Fibroblast of skin of right biceps (primary cell): ENCODE measurements at places on chromosomes 5 and 9.

DNA sequence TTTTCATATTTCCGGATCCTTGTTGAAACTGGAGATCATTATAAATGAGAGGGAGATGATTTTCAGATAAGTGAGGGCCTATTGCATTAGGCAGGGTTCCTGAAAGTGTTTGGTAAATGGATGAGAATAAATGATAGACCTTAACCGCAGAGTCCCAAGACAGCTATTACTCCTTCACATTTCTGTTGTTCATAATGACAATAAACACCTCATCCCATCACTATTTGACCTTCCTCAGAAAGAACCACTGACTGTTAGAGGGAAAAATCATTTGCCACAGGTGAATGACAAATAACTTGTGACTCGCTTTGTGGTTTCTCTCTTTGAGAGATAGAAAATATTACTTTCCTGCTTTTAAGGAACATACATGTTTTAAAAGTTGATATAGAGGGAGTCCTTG, 47.3 kb upstream of the TRMT10B start:
- DNase-seq: peak; percentile 73

- DNase-seq: no peak
Measured at GRCh38 chr9:6925836-6926235, 168.1 kb downstream of the KDM4C start.

DNA sequence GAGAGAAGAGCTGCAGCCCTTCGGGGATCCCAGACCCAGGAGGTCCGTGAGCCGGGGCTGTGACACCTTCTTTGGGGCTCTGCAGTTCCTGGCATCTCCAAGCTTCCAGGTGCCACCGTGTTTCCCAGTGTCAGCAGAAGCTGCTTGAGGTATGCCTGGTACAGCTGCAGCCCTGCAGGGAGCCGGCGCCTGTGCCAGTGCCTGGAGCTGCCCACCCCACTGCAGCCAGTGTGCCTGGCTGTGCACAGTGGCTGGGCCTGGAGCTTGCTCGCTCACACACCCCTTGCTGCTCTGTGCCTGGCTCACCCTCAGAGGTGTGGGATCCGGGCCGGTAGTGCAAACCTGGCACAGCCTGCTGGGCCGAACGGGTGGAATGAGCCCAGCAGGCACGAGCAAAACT, 65.5 kb downstream of the NACC2 start:
- DNase-seq: no peak

GRCh38 chr9:115653171-115653606, 500.4 kb upstream of the PAPPA start:
- peak; percentile 71 for DNase-seq

DNA sequence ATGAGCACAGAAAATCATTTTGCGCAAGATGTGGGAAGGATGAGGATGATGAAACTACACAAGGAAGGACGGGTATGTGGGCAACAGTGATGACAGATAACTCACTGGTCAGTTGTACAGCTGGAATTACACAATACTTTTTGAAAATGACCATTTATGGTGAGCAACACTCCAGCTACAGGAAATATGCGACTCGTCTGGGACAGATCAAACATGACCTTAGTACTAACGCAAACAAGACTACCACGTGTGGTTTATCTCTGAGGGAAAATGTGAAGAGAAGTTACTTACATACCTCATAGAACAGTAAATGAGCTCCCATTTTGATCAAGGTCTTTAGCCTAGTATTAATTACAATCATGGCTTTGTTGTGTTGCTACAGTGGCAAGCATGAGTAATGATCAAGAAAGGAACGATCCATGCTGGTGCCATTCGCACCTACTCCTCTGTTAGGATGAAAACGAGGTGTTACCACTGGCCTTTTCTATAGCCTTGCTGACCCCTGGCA, 456.9 kb downstream of the BNC2 start:
- DNase-seq: peak; percentile 88

DNA sequence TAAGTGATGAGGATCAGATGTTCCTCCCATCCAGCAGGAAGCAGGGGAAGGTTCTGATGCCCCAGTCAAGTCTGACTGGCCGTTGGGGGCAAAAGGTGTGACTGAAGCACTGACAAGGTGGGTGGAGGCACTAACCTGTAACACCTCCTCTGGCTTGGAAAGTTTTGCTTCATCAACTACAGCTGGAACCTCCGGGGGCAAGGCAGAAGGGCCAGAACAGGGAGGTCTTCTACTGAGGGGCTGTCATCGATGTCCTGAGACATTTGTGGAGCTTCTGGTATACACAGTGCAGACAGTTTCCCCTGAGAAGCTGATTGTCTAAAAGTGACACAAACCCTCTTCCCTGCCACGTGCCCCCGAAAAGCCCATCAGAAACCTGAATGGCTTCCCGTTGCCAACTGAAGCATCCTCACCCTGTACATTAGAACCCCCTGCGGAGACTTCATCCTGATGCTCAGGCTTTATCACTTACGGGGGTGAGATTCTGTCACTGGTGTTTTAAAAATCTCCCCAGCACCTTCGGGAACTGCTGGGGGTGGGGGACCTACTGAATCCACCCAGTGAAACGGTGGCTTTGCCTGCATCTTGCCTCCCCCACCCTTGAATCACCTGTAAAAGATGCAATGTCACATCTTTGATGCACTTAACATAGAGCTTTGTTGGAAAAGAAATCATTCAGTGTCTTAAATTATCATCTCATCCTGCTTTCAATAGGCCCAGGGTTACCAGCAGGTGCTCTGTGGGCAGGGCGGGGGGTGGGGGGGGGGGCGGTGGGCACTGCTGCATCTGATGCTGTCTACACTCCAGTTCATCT, 24.6 kb downstream of the TRAF1 start:
- no peak for DNase-seq

- peak; percentile 16 for DNase-seq
Measured at GRCh38 chr9:95822015-95822414, 53.5 kb upstream of the ERCC6L2 start.

GRCh38 chr5:82466986-82467561, 188.9 kb upstream of the RPS23 start:
- DNase-seq: peak; percentile 46

DNA sequence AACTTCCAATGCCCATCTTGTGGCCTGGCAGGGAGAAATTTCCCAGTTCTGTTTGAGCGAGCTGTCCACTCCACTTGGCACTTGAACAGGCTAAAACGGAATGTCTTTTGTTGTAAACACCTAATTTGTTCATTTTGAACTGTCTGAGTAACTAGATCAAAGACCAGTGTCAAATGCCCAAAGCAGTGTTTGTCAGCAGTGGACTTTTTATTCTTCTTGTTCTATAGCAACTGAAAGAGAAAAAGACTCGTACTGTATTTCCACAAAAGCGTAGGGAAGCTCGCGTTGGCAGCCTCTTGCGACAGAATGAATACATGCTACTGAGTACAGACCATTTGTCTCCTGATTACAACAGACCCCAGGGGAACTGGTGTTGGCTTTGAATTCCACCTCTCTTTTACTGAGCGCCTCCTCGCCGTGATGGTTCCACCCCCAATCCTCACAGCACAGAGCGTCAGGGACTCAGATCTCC, 601.8 kb upstream of the ZNF608 start:
- DNase-seq: peak; percentile 30

- peak; percentile 59 for DNase-seq
Measured at GRCh38 chr9:109251080-109251775, 69.6 kb downstream of the EPB41L4B start.
